ENCODE measurements at places on chromosomes 1 and 21. TPM values are rescaled to one million over a fixed set of nuclear protein-coding genes. Genes with fewer than 3 reads are reported as not detected.

Gene SYTL1
- total RNA-seq = 6.4 TPM

Gene FMO5
- 5.0 TPM for total RNA-seq

Gene TNFSF4
- total RNA-seq = 0.21 TPM

Gene GJA9
- total RNA-seq = not detected

Gene BCAR3
- total RNA-seq = 53.2 TPM
